ENCODE measurements at places on chromosomes 6 and 20. TPM values are rescaled to one million over a fixed set of nuclear protein-coding genes. Genes with fewer than 3 reads are reported as not detected.

- no peak for DNase-seq
Measured at GRCh38 chr20:4135385-4136077, 120.2 kb upstream of the RNF24 start.

DNA sequence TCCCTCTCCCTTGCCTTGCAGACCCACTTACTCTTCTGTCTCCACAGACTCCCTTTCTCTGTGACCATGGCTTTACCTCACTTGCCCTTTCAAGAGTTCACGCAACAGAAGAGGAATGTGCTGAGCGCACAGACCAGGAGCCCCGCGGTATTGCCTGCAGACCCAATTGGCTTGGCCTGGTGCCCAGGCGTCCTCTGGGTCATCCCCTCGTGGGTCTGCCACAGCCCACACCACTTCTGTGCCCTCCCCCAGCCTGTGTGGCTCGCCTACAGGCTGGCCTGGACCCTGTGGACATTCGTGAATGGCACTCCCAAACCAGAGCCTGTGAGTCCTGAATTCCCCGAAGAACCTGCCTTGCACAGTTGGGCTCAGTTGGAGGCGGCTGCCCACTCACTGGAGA, 15.3 kb upstream of the NINL start:
- no peak for DNase-seq

DNA sequence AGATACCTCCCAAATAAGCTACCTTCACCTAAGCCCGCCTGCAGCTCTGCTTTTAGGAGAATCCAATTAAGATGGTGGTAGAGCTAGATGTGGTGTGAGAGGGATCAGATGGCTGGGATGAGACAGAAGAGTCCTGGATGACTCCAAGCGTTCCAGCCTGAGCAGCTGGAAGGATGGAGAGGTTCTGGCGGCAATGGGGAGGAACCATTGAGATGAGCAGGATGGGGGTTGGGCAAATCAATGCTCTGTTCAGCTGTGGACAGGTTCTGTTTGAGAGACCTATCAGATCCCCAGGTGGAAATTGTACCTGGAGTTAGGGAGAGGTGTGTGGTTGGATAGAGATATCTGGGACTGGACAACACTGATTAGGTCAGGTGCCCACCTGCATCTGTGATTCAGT, 23.0 kb downstream of the PHACTR3 start:
- DNase-seq, result no peak

GRCh38 chr20:58875111-58875510, 22.6 kb downstream of the GNAS start:
- DNase-seq, result no peak

GRCh38 chr20:17205084-17205813, 21.6 kb upstream of the PCSK2 start:
- no peak for DNase-seq

GRCh38 chr6:22709803-22710202, 140.4 kb downstream of the HDGFL1 start:
- no peak for DNase-seq

Gene ZNF831
- 0.05 TPM for total RNA-seq

Gene KCNQ2
- total RNA-seq, result not detected

DNA sequence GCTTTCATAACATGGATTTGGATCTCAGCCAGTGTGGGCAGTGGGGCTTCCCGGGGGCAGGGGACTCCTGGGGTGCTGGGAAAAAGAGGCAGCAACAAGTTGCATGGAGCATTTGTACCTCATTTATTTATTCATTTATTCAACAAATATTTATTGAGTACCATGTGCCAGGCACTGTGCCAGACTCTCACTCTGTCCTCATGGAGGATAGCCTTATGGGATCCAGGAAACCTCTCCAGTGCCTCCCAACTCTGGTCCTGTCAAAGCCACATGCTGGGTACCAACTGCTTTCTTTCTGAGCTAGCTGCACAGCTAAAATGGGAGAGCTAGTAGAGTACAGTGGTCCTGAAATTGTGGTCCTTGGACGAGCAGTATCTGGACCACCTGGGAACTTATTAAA, 87.8 kb upstream of the EPB41L1 start:
- DNase-seq, result no peak

- DNase-seq, result peak; percentile 41
Measured at GRCh38 chr20:37223053-37223452, 38.6 kb downstream of the GHRH start.

Gene FABP7
- 0.51 TPM for total RNA-seq

Gene PSMB8
- total RNA-seq, result 20.2 TPM

DNA sequence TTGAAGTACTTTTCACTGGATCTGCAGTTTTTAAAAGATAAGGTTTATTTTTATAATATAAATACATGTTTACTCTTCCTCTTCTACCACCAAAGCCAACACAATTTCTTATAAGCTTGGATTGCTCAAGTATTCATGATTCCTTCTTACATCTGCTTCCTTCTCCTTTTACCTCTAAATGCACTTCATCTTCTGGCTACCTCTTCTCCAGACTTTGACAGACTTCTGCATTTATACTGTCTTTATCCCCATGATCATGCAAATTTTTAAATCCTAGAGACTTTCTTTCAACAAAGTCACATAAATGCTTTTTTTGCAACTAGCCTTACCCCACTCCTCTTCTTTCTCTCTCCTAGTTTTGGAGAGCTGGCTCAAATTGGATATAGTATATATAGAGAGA, 142.9 kb downstream of the TFAP2B start:
- no peak for DNase-seq

Gene TEAD3
- total RNA-seq, result 13.0 TPM

Gene SYTL3
- total RNA-seq, result 16.7 TPM

- no peak for DNase-seq
Measured at GRCh38 chr20:43977252-43977651, 62.6 kb downstream of the TOX2 start.

Gene KHDC1
- total RNA-seq, result not detected

Gene NKAIN2
- total RNA-seq, result 0.39 TPM

Measured in gastrocnemius medialis (tissue), 4 donors.